ENCODE measurements at places on chromosomes 6 and 20.
A peak's percentile ranks its signal among the peaks of the same experiment; 100 is the strongest.

DNA sequence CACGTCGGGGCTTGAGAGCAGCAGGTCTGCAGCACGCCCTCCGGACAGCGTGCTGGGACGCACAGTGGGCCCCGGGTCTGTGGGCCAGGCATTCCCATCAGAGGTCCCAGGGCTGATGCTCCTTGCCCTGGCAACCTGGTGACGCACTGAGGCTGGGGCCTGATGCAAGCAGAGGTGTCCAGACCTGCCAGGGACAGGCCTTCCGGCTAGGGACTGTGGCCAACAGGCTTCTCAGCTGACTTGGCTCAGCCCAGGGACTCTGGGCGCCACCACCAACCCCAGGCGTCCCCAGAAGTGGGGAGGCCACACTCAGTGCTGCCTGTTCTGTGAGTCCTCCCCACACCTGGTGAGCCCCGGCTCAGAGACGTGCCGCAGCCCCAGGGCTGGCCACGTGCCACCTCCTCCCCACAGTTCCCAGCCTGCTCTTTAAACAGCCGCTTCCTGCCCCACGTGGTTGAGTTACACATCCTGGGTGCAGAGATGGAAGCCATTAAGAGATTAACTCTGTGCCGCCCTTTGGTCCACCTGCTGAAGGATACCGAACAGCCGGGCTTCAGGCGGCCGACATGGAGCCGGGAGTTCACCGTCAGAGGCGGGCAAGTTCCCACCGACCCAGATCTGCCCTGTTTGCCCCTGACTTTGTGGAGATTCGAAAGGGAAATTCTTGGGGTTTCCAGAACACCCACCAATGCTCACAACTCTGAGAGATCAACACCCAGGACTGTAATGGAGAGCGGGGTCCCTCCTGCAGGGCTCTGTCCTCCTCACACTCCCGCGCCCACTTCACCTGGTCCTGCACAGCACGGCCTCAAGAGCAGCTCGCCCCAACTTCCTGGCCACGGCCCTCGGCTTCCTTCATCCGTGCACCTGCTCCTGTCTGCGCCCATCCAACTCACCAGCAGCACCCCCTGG, 37.6 kb upstream of the ZBP1 start:
- peak; percentile 42 for DNase-seq

GRCh38 chr20:8404912-8405635, 273.0 kb downstream of the PLCB1 start:
- DNase-seq = no peak

GRCh38 chr6:10398446-10399218, 16.2 kb downstream of the TFAP2A start:
- no peak for DNase-seq

GRCh38 chr20:45975686-45976085, 3.7 kb upstream of the ZNF335 start:
- no peak for DNase-seq

DNA sequence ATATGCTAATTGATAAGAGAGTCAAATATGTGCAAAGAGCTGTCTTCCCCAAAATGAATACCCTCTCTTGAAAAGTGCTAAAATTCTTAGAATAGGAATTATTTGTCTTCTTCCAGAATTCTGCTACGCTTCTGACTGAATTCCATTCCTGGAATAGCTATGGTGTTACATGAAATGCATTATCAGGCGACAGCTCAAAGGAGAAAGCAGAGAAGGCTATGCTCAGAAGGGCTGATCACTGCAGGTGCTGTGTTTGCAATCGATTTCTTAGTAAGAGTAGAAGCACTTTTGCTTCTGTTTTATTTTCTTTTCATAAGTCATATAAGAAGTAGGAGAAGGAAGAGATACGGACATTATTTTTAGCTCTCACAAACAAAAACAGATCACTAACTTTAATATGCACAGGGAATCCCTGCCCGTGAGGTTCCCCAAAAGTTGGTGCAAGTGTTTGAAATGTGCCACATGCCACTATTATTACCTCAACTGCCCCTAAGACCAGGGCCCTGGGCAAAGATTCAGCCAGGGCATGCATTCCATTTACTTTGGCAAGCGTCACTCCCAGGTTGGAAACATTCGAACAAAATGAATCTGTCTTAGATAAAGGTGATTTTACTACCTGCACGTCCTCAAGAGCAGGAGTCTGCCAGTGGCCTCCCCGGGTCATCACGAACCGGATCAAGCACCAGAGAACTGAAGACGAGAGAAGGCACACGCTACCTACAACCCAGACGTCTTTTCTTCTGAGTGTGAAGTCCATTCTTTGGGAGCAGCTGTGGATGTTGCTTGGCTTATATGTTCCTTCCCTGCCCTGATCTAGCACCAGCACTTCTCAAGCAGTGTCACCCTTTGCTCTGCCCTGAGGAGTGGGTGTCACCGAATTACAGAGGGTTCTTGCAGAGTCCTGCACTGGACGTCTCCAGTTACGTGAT, 7.2 kb downstream of the MYLK4 start:
- DNase-seq = no peak

- DNase-seq = no peak
These were observed 15.9 kb downstream of the MTO1 start for GRCh38 chr6:73477407-73477806.

GRCh38 chr20:35303382-35303734, 11.1 kb upstream of the FAM83C start:
- no peak for DNase-seq
